ENCODE measurements at places on chromosomes 11 and 22.

DNA sequence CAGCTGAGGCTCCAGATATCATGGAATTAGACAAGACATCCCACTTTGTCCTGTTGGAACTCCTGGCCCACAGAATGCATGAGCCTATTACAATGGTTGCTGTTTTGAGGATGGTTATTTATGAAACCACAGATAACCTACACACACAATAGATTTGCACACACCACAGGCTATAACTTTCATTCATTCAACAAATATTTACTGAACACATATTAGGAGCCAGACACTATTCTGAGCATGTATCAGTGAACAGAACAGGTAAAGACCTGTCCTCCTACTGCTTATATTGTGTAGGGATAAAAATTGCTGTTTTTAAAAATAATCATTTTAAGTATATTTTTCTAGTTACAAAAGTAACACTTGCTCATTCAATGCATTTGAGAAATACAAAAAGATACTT lies 13.4 kb upstream of the LDLRAD3 start:
- no peak for DNase-seq

- no peak for DNase-seq
These were observed 81.2 kb upstream of the TBCEL start for GRCh38 chr11:120942701-120943100.

DNA sequence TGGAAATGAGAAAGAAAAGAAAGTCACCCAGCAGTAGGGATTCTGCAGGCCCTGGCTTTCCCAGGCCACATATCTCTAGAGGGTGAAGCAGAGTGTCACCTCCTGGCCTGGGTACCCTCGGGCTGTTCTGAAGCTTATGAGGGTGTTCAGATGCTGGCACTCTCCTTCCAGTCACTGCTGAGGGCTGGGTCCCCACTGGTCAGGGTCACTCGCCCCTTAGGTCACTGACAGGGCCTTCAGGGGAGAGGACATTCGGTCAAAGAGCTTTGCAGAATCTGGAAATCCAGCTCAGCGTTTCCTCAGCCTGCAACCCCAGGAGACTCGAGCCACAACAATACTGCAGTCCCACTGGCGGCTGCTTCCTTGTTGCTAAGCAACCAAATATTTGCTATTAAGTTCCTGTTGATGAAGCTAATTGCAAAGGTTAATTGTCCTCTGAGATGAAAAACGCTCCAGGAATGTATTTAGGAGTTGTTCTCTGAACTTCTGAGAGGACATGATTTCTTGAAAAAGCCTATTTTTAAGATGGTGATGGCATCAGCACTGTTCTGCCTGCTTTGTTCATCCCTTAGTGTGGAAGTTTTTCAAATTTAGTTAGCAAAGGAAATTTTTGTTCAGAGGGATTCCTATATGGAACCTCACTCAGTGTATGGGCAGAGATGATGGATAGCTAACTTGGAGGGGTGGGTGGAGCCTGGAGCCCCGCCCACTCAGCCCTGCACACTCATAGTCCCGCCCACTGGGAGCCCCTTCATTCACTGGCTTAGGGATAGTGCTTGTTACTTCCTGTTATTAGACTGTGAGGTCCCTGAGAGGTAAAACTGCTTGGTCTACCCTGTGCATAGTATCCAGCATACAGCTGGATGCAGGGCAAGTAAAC lies 109.2 kb downstream of the CSNK2A3 start:
- DNase-seq, result peak; percentile 35

- no peak for DNase-seq
These were observed 5.3 kb downstream of the TBCEL start for GRCh38 chr11:121029153-121029552.

DNA sequence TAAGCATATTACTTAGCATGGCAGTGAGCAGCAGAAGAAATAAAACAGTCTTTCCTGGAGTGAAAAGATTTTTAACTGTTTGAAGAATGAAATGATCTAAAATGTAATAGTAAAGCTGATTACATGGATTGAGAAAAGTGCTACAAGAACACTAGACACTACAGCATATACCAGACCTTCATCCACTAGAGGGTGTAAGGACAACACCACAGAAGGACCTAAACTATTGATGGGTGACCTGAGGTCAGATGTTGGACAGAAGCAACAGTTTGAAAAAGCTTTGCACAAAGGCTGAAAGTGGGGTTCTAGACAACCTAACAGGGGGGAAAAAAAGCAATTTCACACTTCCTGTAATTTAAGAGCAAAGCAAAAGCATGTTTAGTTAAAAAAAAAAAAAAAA lies 97.7 kb downstream of the RBFOX2 start:
- DNase-seq, result no peak

- DNase-seq, result no peak
These were observed 52.5 kb upstream of the SLC22A12 start for GRCh38 chr11:64538501-64538951.

DNA sequence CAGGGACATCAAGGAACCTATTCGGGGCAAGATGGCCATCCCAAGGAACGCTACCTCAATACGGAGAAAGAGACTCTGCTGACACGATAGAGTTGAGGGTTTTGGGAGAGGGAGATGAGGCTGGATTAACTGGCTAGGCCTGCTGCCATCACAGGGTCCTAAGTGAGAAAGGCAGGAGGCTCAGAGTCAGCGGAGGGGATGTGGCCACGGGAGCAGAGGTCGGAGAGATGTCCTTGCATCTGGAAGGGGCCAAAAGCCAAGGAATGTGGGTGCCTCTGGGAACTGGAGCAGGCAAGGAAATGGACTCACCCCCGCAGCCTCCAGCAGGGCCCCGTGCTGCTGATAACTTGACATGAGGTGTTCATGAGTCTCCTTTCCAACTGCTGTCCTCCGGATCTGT lies 31.0 kb upstream of the RFPL3 start:
- DNase-seq, result no peak

DNA sequence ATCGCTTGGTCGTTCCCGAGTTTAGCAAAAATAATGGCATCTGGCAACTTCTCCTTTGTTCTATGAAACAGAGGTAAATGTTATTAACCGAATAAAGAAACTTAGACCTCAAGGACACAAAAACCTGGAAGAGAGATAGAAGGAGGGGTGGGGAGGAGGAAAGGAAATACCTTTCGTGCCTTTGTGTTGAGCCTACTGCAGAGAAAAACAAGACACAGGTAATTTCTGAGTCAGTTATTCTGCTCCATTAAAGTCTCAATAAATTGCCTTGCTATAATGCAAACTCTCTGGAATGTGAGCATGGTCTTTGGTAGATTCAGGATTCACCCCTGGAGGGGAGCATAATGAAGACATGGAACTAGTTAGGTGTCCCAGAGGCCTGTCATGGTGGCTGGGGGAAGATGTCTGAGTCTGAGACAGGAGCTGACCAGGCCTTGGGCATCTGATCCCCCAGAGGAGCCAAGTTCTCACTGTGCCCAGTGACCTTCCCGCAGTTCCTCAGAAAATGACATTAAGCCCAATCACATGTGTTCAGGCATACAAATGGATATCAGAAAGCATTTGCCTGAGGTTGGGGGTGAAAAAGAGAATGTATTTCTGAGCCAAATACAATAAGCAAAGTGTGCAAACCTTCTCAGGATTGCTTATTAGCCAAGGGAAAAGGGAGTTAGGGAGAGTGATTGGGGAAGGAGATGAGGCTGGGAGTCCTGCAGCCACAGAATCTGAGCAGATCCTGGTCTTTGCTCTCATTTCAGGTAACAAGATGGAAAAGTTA lies 72.6 kb upstream of the CADM1 start:
- DNase-seq, result no peak

GRCh38 chr11:27028561-27028965 lies 12.1 kb upstream of the BBOX1 start:
- DNase-seq, result no peak

GRCh38 chr11:129451524-129451923 lies 75.9 kb downstream of the BARX2 start:
- no peak for DNase-seq

DNA sequence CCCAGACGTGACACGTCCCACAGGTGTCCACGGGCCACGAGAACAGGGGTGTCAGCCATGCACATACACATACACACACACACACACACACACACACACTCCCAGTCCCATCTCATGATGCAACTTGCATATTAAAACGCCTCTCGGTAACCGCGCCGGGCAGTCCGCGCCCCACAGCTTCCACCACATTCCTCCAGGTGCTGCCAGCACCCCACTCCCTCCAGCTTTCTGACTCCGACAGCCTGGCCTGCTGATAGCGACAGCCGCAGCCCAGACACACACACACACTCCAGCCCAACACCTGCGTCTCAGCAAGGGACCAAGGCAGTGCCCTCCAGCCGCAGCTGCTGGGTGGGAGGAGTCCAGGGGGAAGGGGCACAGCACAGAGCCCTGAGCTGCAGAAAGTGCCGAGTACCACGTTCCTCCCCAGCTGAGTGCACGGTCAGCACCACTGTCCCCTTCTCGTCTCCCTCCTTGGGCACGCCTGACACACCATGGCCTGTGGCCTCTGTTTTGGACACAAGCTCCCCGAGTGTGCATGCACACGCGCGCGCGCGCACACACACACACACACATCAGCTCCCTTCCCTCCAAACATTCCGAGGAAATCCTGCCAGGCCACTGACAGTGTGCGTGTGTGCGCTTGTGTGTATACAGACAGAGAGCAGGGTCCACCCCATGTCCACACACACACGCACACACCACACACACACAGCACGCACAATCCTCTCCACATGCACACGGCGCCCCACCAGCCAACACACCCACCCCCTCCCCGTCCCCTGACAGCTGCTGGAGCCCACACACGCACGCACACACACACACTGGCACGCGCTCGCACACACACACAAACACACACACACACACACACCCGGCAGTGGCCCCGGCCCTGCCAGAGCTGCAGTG lies 1.2 kb downstream of the ELFN2 start:
- no peak for DNase-seq

- no peak for DNase-seq
These were observed 516 bp downstream of the VPS26B start for GRCh38 chr11:134224710-134225664.

GRCh38 chr22:49372530-49373288 lies 455.0 kb downstream of the BRD1 start:
- no peak for DNase-seq

DNA sequence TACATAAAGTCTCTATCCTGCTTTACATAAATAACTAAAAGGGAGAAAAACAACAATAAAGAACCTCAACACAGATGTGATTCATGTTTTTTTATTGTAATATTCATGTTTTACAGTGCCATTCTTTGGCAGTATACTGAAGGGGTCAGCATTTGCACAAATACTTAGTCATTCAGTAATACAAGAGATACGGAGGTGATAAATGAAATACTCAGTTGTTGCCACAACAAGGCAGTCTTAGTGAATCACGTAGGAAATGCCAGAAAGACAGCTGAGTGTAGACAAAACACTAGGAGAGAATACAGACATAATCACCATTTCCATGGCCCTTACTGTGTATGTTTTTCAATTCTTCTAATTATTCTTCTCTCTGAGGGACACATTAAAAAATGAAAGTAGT lies 910.4 kb downstream of the METTL15 start:
- peak; percentile 31 for DNase-seq

DNA sequence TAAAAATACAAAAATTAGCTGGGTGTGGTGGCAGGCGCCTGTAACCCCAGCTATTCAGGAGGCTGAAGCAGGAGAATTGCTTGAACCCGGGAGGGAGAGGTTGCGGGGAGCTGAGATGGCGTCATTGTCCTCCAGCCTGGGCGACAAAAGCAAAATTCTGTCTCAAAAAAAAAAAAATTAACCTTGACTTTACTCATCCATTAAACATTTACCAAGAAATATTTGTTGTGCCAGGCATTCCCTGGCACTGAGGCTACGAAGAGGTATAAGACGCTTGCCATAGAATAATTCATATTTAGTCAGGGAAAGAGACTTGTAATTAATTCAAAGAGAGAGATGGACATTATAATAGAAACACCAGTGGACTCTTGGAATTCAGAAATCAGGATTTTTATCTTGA lies 13.2 kb upstream of the PAFAH1B2 start:
- peak; percentile 20 for DNase-seq

DNA sequence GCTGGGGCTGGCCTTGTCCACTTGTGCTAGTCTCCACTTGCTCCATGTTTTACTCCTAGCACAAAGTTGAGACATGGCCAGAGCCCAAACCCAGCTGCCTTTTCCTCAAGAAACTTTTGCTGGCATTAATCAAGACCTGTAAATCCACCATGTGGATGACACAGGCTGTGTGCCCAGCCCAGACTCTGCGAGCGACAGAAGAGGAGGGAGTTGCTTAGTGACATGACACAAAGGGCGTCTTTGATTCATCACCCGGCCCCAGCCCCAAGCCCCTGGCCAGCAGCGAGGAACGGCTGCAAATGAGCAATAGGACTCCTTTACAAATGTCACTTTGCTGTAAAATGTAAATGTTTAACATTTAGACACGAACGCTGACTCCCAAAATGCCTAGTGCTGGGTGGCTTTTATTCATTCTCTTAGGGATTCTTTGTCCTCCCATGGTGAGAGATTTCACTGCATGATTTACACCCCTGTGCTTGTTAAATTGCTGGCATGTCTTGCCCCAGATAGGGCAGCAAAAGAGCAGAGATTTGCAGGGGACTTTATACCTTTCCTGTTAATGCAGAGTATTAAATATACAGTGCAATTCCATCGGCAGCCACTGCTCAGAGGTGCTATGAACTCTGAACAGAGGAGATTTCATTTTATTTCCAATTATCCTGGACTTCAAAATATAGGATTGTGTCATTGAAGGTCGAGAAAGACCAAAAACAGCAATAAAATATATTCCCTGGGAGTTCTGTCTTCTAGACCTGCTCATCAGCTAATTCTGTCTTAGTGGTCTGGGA lies 263.6 kb upstream of the NCAM1 start:
- no peak for DNase-seq

DNA sequence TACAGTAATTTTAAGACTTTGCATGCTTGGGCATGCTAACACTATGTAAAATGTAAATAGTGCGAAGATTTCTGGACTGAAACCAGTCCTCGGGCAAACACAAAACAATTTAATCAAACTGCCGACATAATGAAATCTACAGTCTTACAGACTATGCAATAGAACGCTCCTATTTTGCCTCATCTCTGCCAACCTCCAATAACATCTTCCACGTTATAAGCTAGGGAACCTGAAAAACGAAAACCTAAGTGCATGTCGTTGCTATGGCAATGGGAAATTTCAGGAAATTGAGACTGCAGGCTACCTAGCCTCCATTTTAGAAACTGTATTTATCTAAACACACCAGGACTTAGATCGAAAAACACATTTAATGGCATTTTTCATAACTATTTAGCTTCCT lies 1.1 kb downstream of the CSTF3 start:
- DNase-seq, result no peak

GRCh38 chr11:121887976-121888557 lies 227.9 kb downstream of the BLID start:
- DNase-seq, result no peak

DNA sequence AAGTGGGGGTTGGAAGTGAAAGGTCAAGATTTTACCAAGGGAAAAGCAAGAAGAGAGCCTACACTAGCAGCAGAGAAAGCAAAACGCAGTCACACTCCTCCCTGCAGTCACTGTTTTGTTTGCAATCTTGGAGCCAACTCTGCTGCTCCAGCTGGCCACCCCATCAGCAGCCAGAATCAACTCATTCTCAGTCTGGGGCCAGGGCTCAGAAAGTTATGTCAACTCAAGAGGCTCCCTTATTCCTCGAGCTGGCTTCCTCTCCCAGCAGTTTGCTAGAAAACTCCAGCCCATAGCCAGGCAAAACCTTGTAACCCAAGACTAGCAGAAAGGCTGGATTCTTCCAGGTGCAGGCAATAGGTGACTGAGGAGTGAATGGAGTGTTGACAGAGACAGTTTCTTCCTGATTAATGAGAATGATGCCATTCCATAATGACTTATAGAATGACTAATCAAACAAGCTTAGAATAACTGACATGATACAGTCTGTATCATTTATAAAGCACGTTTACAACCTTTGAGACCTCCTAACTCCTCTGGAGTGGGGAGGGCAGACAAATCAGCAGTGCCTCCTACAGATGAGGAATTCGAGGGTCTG lies 53.4 kb downstream of the P4HA3 start:
- DNase-seq, result no peak

GRCh38 chr11:530960-531831 lies 4.2 kb downstream of the HRAS start:
- no peak for DNase-seq

Data from epithelial cell of proximal tubule (primary cell).